ENCODE measurements at places on chromosomes 7 and 10. TPM values are rescaled to one million over a fixed set of nuclear protein-coding genes. Genes with fewer than 3 reads are reported as not detected.

The CTTNBP2 gene
- polyA plus RNA-seq, result 0.21 TPM

The ERVW-1 gene
- polyA plus RNA-seq, result not detected

- no peak for DNase-seq
These were observed 328.6 kb downstream of the INHBA start for GRCh38 chr7:41374150-41374848.

DNA sequence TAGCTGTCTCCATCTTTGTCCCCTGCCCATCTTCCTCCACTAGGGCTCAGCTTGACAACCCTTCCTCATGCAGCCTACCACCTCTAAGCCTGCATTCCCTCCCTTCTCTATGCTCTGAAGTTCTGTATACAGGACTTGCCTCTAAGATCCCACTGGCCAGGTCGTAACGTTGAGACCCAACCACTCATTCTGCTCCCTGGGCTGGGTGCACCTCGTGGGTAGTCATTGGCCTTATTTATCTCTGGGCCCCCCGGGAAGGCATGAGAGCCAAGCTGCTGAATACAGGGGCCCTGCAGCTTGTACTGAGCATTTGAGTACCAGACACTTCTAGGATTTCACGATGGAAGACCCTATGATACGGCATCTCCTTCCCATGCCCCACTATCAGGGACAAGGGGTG, 31.2 kb downstream of the MYL10 start:
- no peak for DNase-seq

- DNase-seq, result no peak
These were observed 9.6 kb downstream of the DUSP5 start for GRCh38 chr10:110507346-110507745.

The ANKRD7 gene
- 0.63 TPM for polyA plus RNA-seq

The ACHE gene
- polyA plus RNA-seq, result 0.69 TPM

GRCh38 chr10:7533657-7534479, 123.0 kb upstream of the SFMBT2 start:
- no peak for DNase-seq

The NKX6-2 gene
- polyA plus RNA-seq, result not detected
